Forelimb muscle (tissue), 1 donor: ENCODE measurements at places on chromosomes 7 and 10. TPM values are rescaled to one million over a fixed set of nuclear protein-coding genes. Genes with fewer than 3 reads are reported as not detected.

The ASIC3 gene
- 6.8 TPM for polyA plus RNA-seq

DNA sequence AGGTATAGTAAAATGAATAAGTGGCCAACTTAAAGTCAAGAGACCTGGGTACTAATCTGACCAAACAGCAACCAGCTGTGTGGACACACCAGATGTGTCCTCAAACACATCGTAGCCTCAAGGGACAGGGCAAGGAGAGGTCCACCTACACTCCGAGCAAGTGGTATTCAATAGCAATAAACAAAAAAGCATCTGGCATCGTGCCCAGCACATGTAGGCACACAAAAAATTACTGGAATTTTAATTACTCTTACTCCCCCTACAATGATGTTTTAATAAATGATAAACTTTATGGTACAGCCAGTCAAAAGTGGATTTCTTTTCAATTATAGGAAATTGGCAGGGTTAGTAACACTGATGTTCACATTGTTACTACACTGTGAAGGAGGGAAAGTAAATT lies 3.5 kb upstream of the RGS10 start:
- DNase-seq, result no peak

The PRSS37 gene
- polyA plus RNA-seq, result not detected

GRCh38 chr7:75732764-75733630 lies 5.7 kb downstream of the HIP1 start:
- no peak for DNase-seq

DNA sequence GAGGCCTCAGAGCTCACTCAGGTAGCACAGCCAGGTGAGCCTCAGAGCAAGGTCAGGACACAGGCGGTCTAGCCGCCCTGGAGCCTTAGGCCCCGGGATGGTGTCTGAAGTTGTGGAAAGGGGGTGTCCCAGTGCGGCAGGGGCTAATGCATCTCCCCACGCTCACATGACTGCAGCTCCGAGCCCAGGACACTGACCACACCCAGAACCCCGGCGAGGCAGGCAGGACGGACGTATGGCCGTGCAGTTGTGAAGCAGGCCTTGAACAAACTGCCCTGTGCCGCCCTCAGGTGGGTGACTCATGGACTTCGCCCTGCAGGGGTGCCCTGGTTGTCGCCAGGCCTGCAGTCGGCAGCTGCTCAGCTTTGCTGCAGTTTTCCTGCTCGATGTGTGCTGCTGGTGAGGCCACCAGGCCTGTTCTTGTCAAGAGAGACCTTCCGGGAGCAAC lies 5.0 kb upstream of the PRKAR1B start:
- no peak for DNase-seq

The FAM180A gene
- polyA plus RNA-seq, result 0.10 TPM

DNA sequence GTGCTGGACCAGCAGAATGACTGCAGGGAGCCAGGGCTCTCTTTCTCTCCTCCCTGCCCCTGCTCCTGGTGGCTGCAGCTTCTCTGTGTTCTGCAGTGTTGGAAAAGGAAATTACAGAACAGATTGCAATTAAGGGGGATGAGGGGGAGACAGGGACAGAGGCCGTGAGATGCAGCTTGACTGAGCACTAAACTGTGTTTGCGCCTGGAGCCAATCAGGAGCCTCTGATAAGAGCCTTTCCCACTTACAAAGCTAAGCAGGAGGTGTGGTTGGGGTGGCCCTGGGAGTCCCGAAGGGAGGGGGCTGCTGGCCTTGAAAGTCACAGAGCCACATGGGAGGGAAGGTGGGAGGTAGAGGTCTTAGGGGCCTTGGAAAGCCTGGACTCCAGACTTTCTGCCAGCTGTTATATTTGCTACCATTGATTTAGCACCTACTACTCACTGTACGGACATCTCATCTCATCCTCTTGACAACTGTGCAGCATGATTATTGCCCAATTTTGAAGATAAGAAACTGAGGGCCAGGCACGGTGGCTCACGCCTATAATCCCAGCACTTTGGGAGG lies 26.7 kb downstream of the TRIM8 start:
- DNase-seq, result no peak

DNA sequence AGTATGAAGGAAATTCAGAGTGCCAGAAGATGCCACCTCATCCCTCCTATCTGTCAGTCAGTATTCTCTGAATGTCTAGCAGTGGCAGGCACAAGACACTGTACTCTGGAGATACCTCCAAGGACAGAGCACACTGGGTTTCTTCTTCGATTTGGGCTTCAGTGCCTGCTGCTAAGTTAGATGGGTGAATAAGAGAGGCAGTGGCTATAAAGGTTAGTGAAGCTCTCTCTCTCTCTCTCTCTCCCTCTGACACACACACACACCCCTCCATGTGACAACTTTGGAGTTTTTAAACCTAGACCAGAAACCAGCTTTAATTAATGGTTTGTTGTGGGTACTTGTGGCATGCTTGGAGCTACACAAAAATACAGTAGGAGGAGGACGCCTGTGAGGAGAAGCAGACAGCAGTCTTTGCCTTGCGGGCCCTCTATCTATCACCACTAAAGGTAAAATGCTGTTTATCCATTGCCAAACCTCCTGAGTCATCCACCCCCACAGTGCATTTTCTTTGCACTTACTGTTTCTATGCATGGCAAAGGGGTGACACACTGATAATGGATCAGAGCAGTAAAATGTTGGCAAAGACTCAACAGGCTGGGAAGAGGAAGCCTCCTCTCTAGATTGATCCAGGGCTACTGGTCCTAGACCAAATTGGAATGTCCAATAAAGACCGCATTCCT lies 102.5 kb downstream of the TRIL start:
- no peak for DNase-seq

DNA sequence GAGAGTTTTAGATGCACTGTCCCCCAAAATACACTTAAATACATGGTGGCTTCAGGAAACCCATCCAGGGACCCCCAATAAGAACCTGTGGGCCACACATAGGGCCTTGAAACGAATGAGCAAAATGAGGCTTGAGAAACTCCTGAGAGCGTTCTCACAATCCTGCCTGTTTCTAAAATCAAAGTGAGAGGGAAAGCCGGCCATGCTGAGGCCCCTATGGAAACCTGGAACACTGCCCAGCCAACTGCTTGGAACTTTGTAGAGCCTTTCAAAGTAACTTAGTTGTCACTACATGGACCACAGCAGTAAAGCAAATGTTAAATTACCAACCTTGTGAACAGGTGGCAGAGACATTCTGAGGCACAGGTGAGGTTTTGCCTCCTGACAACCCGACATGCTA lies 13.4 kb downstream of the SGMS1 start:
- no peak for DNase-seq

GRCh38 chr7:38398725-38399321 lies 125.4 kb upstream of the TARP start:
- peak; percentile 9 for DNase-seq

The LIPM gene
- polyA plus RNA-seq, result not detected

DNA sequence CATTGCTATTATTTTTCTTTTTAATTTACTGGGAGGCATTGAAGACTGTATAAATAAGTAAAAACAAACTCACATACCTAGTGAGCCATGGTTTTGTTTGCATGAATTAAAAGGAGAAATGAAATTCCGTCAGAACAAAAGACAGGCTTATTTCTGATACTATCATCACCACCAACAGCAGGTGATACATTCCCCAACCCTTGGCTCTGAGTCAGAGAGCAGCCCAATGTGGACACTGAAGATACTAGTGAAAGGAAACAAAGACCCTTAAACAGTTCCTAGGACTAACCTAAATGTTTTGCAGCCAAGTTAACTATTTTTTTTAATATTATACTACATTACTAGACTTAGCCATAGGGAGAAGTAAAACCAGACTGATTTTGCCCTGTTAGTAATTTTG lies 31.6 kb downstream of the CHRM2 start:
- no peak for DNase-seq

GRCh38 chr10:11184093-11184492 lies 166.4 kb downstream of the CELF2 start:
- DNase-seq, result no peak

- DNase-seq, result no peak
Measured at GRCh38 chr7:18390535-18390907, 105.0 kb upstream of the HDAC9 start.

The NKX1-2 gene
- not detected for polyA plus RNA-seq

DNA sequence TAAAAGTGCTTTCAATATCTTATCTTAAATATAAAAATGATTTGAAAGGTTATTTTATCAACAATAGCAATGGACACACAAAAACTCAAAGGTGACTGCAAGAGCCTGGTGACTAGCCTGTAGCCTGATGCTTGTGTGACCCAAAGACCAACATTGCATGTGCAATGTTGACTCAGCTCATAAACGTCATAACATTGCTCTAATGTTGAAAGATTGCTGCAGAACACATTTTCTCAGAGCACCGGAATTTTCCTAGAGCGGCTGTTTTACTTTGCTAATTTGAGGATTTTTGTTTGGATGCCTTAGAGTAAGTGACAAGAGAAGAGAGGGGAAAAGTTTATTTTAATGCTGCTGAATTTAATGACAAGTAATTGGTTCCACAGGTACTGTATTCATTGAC lies 107.1 kb downstream of the RAB18 start:
- DNase-seq, result no peak

DNA sequence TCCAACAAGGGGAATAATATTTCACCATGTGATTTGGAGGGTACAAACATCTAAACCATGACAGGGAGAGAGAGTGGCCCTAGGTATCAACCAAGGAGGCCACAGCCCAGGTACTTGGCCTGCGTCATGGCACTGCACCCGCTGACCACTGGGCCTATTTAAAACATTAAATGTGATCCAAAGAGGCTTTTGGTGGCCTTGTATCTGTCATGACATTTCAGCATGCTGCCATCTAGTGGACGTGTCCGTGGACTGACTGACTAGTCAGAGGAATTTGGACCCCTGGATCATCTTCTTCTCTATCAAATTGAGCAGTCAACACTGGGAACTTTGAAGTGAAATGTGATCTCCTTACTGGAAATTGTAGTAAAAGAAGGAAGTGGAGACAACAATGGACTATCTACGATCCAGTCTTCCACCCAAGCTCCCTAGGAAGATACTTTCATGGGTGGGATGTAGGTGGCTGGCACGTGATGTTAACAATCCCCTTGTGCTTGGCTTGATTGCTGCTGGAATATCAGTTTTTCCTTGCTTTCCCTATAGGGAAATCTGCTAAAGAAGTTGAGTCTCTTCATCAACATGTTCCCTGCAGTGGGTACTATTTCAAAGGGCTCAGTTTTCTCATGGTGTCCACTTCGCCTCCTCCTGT lies 24.6 kb upstream of the ITGA8 start:
- DNase-seq, result no peak

DNA sequence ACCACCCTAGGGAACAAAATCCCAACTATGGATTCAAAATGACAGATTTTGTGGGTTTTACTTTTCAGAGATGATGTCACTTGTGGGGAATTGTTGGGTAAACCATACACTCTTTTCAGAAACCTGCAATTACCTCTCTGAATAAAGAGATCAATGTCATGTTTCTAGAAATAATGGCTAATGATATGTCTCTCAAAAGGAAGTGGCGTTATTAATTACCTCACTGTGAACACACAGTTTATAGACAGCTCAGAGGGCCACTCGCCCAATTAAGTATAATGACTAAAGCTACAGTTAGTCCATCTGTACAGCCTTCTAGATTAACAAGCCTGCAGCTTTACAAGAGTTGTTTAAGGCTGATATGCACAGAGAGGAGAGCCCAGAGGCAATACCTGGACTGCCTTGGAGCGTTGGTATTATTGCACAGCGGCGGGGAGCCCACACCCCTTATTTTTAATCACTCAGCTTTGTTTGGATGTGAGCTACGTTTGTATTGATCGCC lies 79.5 kb downstream of the RAB11FIP2 start:
- no peak for DNase-seq

The PTPRN2 gene
- polyA plus RNA-seq, result 1.7 TPM

The SLC26A3 gene
- polyA plus RNA-seq, result not detected

The HMX3 gene
- polyA plus RNA-seq, result not detected

DNA sequence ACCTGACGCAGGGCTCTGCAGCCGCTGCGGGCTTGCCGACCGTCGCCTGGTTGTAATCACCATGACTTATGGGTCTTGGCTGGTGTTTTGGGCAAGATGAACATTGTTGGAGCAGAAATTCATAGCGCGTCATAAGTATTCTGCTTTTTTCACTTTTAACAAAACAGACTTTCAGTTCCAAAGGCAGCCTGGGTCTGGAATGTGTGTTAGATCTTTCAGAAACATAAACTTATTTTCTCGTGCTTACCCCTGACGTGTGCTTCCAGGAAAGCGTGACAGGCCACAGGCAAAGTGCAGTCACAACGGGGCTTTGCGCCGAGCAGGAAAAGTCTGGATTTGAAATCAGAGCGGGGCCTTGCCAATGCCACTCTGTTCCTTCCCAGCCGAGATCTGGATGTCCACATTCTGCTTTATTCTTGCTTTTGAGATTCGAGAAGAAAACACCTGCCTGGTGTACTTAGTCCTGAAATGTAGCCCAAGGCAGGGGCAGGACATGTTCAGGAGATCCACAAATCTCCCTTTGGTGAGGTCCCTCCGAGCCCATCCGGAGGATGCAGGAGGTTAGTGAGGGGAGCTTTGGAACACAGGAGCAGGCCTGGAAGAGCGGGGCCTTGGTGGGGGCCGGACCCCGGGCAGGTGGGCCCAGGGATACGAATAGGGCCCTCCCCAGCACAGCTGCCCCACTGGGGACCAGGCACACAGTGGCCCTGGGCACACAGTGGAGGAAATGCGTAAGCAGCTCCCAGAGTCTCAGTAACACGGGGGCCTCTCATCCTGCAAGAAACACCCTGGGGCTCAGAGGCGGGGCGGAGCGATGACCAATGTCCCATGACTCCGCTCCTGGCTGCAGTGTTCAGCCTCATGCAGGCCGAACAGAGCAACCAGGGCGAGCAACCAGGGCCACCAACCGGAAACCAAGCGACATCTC lies 49.5 kb upstream of the EBF3 start:
- no peak for DNase-seq

GRCh38 chr10:91800182-91800581 lies 2.0 kb downstream of the TNKS2 start:
- DNase-seq, result no peak

The MUC12 gene
- 0.48 TPM for polyA plus RNA-seq

DNA sequence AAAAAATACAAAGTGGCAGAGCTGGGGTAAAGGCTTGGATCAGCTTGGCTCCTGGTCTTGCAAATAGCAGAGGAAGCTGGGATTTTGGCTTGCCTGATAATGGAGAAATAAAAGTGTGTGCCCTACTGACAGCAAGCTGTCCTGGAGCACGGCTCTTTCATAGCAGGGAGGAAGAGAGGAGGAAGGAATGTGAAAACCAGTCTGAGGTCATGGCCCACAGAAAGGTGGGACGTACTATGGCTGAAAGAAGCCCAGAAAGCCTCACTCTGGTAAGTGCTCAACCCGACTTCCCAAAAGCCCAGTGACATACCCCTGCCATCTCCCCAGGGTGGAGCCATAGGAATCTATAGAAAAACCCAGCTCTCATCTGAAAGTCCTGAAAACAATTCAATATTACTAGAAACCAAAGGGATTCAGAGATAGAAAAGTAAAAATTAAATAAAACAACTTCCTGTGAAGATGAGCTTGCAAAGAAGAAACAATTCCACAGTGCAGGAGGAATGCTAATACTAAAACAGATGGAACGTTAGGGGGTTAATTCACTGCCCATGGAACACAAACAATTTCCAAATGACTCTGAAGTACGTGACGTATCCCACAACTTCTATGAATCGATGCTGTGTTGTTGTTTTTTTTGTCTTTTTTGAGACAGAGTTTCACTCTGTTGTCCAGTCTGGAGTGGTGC lies 246.7 kb upstream of the PTN start:
- no peak for DNase-seq
